ENCODE measurements at places on chromosomes 13 and 19. TPM values are rescaled to one million over a fixed set of nuclear protein-coding genes. Genes with fewer than 3 reads are reported as not detected.

GRCh38 chr19:47438793-47439220 lies 19.5 kb upstream of the MEIS3 start:
- DNase-seq, result no peak

- peak; percentile 72 for DNase-seq
Measured at GRCh38 chr13:106570299-106570852, 2.4 kb upstream of the ARGLU1 start.

DNA sequence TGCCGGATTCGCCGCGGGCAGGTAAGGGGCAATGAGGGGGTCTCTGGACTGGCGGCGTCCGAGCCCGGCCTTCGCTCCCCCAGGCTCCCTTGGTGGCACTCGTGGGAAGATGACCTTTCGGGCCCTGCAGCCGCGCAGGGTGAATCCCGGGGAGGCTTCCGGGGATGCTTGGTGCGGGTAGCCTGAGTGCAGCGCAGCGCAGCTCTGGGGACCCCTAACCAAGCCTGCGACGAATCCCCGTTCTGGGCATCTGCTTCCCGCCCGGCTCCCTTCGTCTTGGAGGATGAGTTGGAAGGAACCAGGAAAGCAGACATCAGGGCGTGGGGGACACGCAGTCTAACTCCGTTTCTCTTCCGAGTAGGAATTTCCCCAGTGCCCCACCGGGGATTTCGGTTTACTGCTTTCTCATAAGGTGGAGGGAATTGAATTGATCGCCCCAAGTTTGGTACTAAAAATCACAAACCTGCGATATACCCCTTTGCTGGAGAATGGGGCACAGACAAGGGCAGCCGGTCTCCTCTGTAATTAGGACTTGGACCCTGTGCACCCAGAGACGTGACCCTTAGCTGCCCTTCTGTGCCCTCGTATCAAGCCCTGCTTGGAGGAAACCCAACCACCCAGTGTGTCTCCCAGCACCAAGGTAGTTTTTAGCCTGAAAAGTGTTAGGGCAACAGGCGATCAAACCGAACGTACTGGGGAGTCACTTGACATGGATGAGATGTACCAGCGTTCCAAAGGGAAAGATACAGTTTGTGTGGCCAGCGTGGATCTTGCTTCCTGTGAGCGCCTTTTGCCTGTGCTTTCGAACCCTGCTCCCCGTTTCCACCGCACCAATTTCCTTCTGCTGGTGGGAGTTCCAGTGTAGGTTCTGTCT lies 1.0 kb downstream of the GPC5 start:
- no peak for DNase-seq

DNA sequence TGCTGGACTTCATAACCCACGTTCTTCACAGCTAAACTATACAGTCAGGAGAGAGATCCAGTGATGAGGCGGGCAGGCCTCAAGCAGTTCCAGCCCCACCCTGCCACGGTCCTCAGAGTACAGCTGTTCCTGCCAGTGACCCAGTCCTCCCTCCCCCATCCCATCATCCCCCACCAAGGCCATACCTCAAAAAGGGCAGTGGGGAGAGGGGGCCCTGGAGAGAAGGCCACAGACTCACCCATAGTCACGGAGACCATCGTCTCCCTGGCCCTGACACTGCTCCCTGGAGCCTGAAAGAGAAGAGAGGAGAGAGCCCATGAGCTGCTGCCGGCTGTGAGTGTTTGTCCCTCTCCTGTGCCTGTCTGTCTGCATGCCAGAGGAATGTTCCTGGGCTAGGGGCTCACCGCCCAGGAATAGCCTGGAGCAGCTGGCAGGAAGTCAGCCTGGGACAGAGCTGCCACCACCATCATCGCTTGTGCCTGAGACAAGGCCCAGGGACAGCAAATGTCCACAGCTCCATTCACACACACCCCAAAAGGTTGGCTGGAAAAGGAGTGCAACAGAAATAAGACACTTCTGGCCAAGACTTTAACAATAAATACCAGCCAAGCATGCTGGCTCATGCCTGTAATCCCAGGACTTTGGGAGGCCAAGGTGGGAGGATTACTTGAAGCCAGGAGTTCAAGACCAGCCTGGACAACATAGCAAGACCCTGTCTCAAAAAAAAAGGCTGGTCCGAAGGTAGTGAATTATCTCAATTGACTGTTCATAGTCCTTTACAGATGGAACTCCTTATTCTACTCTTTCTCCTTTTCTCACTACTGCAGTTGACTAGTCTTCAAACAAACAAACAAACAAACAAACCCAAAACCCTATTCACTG lies 6.4 kb downstream of the C19orf47 start:
- peak; percentile 28 for DNase-seq

- DNase-seq, result no peak
Measured at GRCh38 chr13:49638030-49638743, 9.9 kb downstream of the ARL11 start.

- DNase-seq, result no peak
Measured at GRCh38 chr13:111212517-111212873, 97.4 kb downstream of the ARHGEF7 start.

- no peak for DNase-seq
Measured at GRCh38 chr13:94479616-94480015, at the start of gene DCT. Gene DCT, minus strand, starts transcription at chr13:94479682. Its CDS starts 427 bp downstream, at chr13:94479255.

DNA sequence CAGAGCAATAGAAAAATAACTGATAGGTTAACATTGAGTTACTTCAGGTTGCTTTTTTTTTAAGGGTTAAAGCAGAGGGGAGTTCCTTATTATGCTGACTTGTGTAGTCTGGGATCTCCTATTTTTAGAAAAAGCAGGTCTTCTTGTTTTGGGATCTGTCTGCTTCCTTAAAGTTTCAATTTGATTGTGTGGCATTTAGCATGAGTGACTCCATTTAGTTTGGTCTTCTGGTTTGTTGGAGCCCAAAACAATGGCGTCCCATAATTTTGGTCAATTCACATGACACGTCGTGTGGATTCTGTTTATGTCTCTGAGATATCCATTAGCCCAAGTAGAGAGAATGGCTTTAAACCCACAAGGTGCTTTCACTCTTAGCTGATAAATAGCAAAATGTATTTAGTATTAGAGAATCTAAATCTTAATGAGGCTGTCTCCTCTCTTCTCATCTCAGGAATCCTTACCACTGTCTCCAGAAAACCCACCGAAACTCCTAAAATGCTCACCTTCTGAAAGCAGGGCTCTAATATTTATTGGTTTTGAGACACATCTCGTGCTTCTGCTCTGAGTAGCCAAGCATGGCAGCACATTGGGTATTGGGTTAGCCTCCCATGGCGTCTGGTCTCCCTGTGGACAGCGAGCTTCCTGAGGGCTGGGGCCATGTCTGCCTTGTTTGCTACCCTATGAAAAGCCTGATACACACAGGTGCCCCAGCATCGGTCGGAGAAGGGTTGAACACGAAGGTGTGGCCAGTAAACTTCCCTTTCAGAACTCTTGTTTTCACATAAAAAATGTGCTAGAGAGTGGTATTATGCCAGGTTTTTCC lies 67.2 kb upstream of the GPR183 start:
- no peak for DNase-seq

ANGPTL8 gene
- not detected for total RNA-seq

MAN2B1 gene
- total RNA-seq, result 118 TPM

KLK1 gene
- total RNA-seq, result not detected
